ENCODE measurements at places on chromosomes 7 and 10. TPM values are rescaled to one million over a fixed set of nuclear protein-coding genes. Genes with fewer than 3 reads are reported as not detected.

The FBXO24 gene
- total RNA-seq, result 0.30 TPM

The SAP25 gene
- not detected for total RNA-seq

The PRXL2A gene
- total RNA-seq, result 19.6 TPM

The SLC18A2 gene
- total RNA-seq, result 0.05 TPM

The CHCHD1 gene
- 10.5 TPM for total RNA-seq

The SLC13A1 gene
- not detected for total RNA-seq

The LIPM gene
- total RNA-seq, result not detected

The SEMA3E gene
- total RNA-seq, result 0.18 TPM

Data from smooth muscle cell of the umbilical artery (primary cell).